Progenitor cell of endocrine pancreas (in vitro differentiated cells): ENCODE measurements at places on chromosomes 7 and 10.

GRCh38 chr10:119466076-119466475 lies 76.4 kb downstream of the RGS10 start:
- peaks cover 1% of the 10 kb centered on the region for H3K36me3 ChIP-seq
- peaks cover 21% of the 10 kb centered on the region for H3K27me3 ChIP-seq
- no peak overlapping the region for H3K4me3 ChIP-seq
- DNase-seq: no peak

GRCh38 chr10:91796331-91797047 lies 1.7 kb upstream of the TNKS2 start:
- peaks cover 34% of the 10 kb centered on the region for H3K4me1 ChIP-seq
- H3K27ac ChIP-seq: peak overlapping the region; percentile 98
- no peak for DNase-seq
- peak overlapping the region; percentile 96 for H3K4me3 ChIP-seq

DNA sequence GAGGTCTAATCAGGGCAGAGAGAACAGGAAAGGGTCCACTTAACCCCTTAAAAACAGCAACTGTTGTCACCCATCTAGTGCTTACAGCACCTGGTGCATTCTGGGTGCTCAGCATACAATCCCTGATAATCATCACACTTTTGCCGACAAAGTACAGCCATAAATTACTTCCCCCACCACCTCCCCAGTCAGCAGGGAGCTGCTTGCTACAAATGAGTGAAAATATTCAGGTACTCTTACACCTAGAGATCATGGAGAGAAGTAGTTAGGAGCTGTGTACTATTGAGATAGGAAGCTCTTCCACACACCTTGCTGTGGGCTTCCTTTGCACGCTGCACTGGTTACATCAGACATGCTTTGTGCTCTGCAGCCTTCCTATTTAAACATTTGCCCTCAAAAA lies 723.5 kb upstream of the GALNT17 start:
- no peak for DNase-seq
- H3K36me3 ChIP-seq: peaks cover 1% of the 10 kb centered on the region
- no peaks in the 10 kb centered on the region for H3K27me3 ChIP-seq
- H3K4me1 ChIP-seq: peaks cover 3% of the 10 kb centered on the region
- no peak overlapping the region for H3K27ac ChIP-seq
- no peak overlapping the region for H3K4me3 ChIP-seq

DNA sequence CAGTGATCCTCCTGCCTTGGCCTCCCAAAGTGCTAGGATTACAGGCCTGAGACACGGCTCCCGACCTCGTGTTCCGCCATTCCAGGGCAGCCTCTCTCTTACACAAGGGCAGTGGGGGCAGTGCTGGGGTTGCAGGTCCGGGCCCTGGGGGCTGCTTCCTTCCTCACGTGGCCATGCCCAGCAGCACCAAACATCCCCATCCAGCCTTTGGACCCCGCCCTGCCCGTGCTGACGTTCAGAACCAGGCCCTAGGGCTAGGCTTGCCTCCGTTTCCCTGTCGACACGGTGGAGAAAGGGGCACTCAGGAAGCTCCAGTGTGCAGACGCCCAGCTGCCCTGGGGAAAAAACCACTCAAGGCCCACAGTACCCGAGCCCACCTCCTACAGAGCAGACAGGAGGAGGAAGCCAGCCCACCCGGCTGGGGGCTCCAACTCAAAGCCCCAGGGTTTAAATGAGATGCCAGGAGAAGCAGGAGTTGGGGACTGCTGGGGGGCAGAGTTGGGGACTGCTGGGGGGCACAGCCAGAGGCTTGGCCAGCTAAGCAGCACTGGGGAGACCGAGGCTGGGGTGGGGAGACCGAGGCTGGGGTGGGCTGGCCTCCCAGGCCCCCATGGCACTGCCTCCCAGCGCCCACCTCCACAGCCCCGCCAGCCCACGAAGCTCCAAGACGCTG lies 35.9 kb downstream of the ADAP1 start:
- no peak for DNase-seq
- H3K27me3 ChIP-seq: no peaks in the 10 kb centered on the region
- H3K27ac ChIP-seq: no peak overlapping the region
- H3K4me1 ChIP-seq: no peaks in the 10 kb centered on the region
- no peak overlapping the region for H3K4me3 ChIP-seq

GRCh38 chr7:8205537-8205936 lies 56.4 kb downstream of the ICA1 start:
- H3K4me1 ChIP-seq: no peaks in the 10 kb centered on the region
- H3K36me3 ChIP-seq: peaks cover 4% of the 10 kb centered on the region
- DNase-seq: no peak
- no peak overlapping the region for H3K27ac ChIP-seq

DNA sequence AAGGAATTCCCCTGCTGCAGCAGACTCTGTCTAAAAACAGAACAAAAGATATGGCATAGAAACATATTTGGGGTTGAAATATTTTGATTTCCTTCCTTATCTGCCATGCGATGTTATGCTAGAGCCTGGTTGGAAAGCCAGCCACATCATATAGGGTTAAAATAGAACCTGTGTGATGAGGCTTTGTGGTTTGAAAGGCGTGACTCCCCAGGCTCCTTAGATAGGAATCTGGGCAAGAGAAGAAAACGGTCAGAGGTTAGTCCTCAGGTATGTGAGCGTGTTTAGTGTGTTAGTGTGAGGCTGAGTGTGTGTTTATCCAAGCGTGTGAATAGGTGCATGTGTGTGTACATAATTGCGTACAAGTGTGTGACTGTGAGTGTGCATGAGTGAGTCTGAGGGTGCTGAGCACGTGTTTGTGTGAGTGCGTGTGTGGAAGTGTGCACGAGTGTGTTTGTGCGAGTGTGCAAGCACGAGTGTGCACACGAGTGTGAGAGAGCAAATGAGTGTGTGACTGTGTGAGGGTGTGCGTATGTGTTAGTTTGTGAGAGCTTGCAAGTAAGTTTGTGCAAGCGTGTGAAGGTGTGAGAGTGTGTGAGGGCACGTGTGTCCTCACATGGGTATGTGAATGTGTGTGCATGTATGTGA lies 79.9 kb downstream of the COL26A1 start:
- DNase-seq: no peak
- H3K27me3 ChIP-seq: no peaks in the 10 kb centered on the region
- no peak overlapping the region for H3K27ac ChIP-seq

- H3K27ac ChIP-seq: peak overlapping the region; percentile 34
- peaks cover 14% of the 10 kb centered on the region for H3K4me1 ChIP-seq
- no peak overlapping the region for H3K4me3 ChIP-seq
Observed at GRCh38 chr10:78937800-78938694, 130.7 kb upstream of the ZMIZ1 start.

GRCh38 chr10:29479981-29480954 lies 154.5 kb downstream of the SVIL start:
- H3K27ac ChIP-seq: peak overlapping the region; percentile 33
- no peak overlapping the region for H3K4me3 ChIP-seq
- H3K27me3 ChIP-seq: no peaks in the 10 kb centered on the region
- H3K36me3 ChIP-seq: peaks cover 23% of the 10 kb centered on the region
- peaks cover 13% of the 10 kb centered on the region for H3K4me1 ChIP-seq
- DNase-seq: no peak

DNA sequence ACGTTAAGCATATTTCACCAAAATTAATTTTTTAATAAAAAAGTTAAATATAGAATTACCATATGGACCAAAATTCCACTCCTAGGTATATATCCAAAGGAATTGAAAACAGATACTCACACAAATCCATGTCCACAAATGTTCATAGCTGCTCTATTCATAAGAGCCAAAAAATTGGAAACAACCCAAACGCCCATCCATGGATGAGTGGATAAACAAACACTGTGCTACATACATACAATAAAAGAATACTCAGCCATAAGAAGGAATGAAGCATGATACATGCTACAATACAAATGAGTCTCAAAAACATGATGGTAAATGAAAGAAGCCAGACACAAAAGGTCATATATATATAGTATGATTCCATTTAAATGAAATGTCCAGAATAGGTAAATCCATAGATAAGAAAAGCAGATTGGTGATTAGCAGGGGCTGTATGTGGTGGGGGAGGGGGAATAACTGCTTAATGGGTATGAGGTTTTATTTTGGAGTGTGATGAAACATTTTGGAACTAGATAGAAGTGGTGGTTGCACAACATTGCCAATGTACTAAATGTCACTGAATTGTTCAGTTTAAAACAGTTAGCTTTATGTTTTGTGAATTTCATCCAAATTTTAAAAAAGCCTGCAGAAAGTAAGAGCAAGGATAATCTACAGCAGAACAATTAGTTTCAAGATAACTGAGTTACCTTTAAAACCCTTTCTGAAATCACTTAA lies 101.2 kb upstream of the EFCAB10 start:
- H3K36me3 ChIP-seq: peaks cover 2% of the 10 kb centered on the region
- no peak overlapping the region for H3K27ac ChIP-seq
- DNase-seq: no peak
- no peak overlapping the region for H3K4me3 ChIP-seq
- H3K4me1 ChIP-seq: peaks cover 8% of the 10 kb centered on the region

DNA sequence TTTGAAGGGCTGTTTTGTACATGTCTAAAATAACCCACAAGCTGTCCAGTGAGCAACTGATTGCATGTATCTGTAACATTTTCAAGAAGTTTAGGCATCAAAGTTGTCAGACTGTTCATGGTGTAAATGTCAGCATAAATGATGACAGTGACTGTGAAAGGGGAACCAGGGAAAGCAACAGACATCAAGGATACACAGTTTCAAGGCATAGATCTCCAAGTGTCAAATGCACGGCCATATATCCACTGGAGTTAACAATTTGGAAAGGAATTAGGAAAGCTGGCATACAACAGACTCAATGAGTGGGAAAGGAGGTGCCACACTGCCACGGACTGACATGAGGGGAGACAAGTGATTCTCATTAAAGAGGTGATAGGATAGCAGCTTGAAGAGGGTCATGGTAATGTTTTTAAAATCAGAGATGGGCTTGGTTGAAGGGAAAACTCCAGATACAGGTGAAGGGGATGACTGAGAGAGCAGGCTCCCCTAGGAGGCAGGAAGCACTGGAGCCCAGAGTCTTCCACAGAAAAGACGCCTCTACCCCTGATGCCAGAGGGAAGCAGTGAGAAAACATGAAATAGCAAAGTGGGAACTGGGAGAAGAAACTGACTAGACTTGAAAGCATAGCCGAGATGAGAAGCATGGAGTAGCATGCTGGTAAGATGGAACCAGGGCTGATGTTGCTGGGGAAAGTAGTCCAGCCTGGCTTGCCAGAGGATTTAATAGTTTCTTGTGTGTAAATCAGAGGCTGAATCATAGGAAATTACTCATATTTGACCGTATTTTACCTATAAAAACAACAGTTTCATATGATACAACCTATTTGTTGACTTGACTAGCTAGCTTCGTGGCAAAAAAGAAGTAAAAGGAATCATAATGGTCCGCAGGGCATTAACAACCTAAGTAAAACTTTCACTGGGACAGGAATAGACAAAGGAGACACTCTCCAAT lies 18.6 kb downstream of the NSMCE4A start:
- H3K27ac ChIP-seq: no peak overlapping the region
- peaks cover 21% of the 10 kb centered on the region for H3K36me3 ChIP-seq
- no peaks in the 10 kb centered on the region for H3K4me1 ChIP-seq
- no peak for DNase-seq
- H3K27me3 ChIP-seq: no peaks in the 10 kb centered on the region
- no peak overlapping the region for H3K4me3 ChIP-seq

DNA sequence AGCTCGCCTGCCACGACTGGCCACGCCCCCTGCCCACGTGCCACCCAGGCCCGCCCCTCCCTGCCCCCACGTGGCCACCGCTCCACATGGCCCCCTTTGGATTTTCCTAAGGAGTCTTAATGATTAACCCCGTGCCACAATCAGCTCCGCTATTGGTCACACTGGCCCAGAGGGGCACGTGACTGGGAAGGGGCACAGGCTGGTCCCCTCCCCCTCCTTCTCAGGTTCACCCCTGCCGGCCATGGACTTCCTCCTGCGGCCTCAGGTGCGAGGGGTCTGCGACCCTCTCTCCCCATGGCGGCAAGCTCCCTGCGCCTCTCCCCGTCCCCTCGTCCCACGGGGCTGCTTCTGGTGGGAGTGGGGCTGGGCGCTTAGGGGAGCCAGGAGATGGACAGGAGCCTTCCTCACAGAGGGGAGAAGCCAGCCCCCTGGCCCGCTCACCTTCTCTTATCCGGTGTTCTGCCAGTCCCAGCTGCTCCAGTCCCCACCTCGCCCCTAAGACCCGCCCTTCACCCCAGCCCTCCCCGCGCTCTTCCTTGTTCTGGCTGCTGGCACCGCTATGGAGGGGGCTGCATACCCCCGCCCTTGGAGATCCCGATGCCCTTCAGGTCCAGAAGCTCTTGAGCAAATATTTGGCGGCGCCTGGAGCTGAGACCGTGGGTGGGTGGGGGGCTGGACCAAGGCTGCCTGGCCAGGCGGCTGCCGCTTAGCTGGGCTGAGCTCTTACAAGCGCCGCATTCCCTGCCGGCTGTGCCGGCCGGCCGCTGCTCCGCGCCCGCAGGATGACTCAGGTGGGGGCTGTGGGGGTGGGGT lies 3.2 kb downstream of the SLC4A2 start:
- H3K4me3 ChIP-seq: peak overlapping the region; percentile 69
- peaks cover 6% of the 10 kb centered on the region for H3K36me3 ChIP-seq
- H3K27ac ChIP-seq: peak overlapping the region; percentile 93
- DNase-seq: peak; percentile 91
